Colonic mucosa (tissue), 4 donors: ENCODE measurements at places on chromosomes 4 and X.

GRCh38 chr4:120921456-120922380 lies 808 bp downstream of the PRDM5 start:
- DNase-seq, result peak; percentile 71

- no peak for DNase-seq
Observed at GRCh38 chrX:13816643-13817627, at the start of gene GPM6B. TSS of gene GPM6B (minus strand) at chrX:13817093. CDS start at chrX:13816904, 189 bp downstream.

GRCh38 chr4:168817370-168817769 lies 192.7 kb downstream of the CBR4 start:
- no peak for DNase-seq

DNA sequence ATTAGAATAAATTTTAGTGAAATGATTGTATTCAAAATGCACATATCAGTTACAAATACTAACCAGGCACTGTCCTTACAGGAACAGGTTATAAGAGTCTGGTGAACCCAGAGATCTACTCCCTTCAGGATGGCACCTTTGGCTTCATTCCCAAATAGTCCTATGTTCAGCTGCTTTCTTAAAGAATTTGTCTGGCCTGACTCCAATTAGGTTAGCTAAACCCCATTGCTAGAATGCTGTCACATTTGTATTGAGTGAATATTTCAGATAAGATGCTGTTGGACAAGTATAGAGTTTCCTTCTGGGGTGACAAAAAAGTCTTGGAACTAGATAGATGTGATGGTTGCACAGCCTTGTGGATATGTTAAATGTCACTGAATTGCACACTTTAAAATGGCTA lies 69.4 kb downstream of the EFHC2 start:
- no peak for DNase-seq

GRCh38 chrX:4268676-4269075 lies 555.2 kb upstream of the PRKX start:
- DNase-seq, result no peak

- no peak for DNase-seq
Observed at GRCh38 chrX:31272472-31272775, 200.6 kb upstream of the FTHL17 start.
